Putamen (tissue), 1 donor: ENCODE measurements at places on chromosomes 6 and 20.

- no peak for DNase-seq
These were observed 36.1 kb upstream of the THBS2 start for GRCh38 chr6:169289619-169290339.

- no peak for DNase-seq
These were observed 36.8 kb upstream of the CLIC5 start for GRCh38 chr6:46052479-46052878.

DNA sequence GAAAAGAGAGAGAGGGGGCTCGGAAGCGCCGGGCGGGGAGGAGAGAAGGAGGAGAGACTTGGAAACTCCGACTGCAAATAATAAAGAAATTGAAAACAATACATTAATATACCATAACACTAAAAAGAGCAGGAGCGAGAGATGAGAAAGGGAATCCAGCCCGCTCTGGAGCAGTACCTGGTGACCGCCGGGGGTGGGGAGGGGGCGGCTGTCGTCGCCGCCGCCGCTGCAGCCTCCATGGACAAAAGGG is 338 bp downstream of the E2F3 start:
- no peak for DNase-seq

- no peak for DNase-seq
These were observed 649.2 kb upstream of the FLRT3 start for GRCh38 chr20:14986656-14987055.
